ENCODE measurements at places on chromosomes 4 and X.

GRCh38 chr4:74479009-74479408 lies 34.1 kb downstream of the AREG start:
- DNase-seq, result no peak

GRCh38 chr4:16225167-16225862 lies 956 bp downstream of the TAPT1 start:
- no peak for DNase-seq

- no peak for DNase-seq
Observed at GRCh38 chrX:137031039-137031438, 2.8 kb downstream of the GPR101 start.

- no peak for DNase-seq
Observed at GRCh38 chr4:150252306-150252705, 174.1 kb downstream of the DCLK2 start.

- DNase-seq, result no peak
Observed at GRCh38 chrX:103614999-103615398, 7.2 kb downstream of the TCEAL3 start.

DNA sequence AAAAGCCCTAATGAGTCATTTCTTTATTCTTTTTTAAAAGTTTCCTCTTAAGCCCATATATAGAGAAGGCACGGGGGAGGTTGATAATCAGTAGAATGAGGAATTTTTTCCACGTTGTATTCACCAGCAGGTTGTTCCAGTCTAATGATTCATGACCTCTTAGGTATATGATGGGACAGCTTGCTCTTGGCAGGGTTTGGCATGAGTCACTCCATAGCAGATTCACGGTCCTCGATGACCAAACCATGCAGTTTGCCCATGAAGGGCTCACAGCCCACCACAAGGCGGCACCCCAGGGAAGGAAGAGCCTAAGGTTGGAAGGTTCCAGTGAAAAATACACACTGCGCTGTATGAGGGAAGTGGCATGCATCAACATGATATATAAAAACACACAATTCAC lies 623.8 kb upstream of the DIPK2B start:
- DNase-seq, result peak; percentile 55

DNA sequence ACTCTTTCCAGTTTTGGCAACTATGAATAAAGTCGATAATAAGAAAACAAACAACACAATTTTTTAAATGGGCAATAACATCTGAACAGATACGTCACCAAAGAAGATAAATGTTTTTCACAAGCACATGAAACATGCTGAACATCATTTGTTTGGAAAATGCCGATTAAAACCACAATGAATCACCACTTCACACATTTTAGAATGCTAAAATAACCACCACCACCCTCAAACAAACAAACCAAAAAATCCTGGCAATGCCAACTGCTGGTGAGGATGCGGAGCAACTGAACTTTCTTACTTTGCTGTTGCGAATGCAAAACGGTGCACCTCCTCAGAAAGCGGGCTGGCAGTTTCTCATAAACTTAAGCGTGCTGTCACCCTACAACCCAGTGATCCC lies 115.9 kb downstream of the NSUN7 start:
- DNase-seq, result no peak

- DNase-seq, result no peak
Observed at GRCh38 chrX:124234348-124234747, 98.1 kb upstream of the TEX13D start.

GRCh38 chr4:85968945-85969819 lies 390.7 kb downstream of the MAPK10 start:
- no peak for DNase-seq

DNA sequence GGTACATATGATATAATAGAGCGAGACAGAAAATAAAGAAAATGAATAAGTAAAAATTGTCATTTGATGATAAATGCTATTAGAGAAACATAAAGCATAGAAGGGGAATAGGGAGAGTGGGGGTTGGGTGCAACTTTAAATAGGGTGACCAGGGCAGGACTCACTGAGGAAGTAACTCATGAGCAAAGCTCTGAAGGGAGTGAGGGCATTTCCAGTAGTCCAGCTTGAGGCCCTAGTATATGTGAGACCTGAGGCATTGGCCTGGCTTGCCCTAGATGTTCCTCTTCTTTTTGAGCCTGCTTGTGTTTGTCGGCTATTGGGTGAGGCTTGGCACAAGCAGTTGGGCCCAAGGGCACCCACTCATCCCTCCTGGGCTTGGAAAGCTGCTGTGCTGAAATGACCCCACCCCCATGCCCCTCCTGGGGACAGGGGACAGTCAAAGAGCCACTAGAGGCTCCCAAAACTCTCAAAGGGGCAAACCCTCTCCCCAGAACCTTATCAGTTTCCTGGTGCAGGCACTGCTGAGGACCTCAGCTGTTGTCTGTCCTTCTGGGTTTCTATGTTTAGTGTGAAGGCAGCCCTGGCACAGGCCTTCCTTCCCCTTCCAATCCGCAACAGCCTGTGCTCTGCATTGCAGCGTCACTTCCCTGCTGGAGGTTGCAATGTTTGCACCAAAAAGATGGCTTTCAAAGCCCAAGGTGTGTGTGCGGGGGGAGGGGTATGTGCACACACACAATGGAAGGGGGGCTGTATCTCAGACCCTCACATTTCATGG lies 40.1 kb downstream of the APLN start:
- DNase-seq, result no peak

- no peak for DNase-seq
Observed at GRCh38 chr4:124053872-124054538, 657.4 kb downstream of the SPRY1 start.

- no peak for DNase-seq
Observed at GRCh38 chrX:13271511-13271910, 48.3 kb downstream of the ATXN3L start.

DNA sequence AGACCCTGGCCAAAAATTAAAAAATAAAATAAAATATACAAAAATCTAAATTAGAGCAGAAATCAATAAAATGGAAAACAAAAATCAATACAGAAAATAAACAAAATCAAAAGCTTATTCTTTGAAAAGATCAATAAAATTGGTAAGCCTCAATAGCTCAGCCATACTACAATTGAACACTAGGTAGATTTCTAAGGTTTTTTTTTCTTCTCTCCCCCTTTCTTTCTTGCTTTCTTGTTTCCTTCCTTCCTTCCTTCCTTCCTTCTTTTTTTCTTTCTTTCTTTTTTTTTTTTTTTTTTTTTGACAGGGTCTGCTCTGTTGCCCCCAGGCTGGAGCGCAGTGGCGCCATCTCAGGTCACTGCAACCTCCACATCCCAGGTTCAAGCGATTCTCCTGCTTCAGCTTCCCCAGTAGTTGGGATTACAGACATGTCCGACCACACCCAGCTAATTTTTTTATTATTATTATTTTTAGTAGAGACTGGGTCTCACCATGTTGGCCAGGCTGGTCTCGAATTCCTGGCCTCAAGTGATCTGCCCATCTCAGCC lies 23.4 kb upstream of the PPP3CA start:
- no peak for DNase-seq

- no peak for DNase-seq
Observed at GRCh38 chr4:34939073-34939472, 1305.2 kb downstream of the ARAP2 start.

- DNase-seq, result no peak
Observed at GRCh38 chr4:31089815-31090214, 369.6 kb downstream of the PCDH7 start.

DNA sequence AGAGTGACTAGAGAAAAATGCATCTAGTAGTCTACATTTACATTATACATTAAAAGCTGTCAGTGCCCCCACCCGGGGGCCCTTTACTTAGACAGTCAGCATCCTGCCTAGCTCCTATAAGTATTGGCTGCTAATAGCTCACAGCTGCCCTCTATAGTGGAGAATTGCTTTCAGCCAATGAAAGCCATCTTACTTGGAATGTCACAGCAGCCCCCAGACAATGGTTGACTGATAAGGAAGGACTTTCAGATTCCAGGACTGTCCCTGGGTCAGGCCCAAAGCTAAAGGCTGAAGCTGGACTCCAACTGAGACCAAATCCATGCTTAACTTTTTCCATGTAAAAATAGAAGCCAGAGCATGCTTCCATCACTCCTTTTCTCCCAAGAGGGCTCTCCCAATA lies 196.9 kb downstream of the ANKRD50 start:
- DNase-seq, result no peak

- DNase-seq, result no peak
Observed at GRCh38 chrX:89034679-89035078, 287.7 kb downstream of the CPXCR1 start.

GRCh38 chr4:122329876-122330565 lies 48.8 kb upstream of the ADAD1 start:
- DNase-seq, result no peak

DNA sequence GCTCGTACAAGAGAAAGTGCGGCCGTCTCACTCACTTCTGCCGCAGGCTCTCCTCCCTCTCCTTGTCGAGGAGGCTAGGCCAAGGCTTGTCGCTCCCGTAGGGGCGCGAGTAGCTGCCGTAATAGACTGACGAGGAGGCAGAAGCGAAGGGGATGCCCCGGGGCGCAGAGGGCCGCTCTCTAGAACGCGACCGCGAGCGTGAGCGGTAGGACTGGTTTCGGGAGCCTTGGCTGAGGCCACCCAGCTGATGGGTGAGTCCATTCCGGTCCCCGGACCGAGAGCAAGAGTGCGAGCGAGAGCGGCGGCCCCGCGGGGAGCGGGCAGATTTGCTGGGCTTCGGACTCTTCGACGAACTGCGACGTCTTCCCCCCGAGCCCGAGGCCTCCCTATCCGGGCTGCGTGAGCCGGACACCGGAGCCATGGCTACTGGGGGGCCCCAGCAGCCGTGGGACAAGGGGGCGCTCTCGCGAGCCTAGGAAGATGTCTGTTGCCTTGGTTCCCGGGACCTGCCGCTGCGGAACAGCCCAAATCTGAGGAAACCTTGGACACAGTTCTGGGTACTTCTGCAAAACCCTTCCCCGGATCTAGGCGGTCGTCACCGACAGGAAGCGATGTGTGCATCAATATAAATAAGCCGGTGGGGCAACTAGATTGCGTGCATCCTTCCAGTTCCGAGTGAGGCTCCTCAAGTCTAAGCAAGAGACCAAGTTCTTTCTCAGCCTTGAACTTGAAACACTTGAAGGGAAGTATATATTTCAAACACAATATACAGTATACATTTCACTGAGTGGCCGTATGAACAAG lies at the start of gene NKAP:
NKAP (minus strand) TSS at position 567 of the 804 bp plus-strand sequence; CDS start at position 421, 146 bp downstream.
- peak; percentile 64 for DNase-seq

DNA sequence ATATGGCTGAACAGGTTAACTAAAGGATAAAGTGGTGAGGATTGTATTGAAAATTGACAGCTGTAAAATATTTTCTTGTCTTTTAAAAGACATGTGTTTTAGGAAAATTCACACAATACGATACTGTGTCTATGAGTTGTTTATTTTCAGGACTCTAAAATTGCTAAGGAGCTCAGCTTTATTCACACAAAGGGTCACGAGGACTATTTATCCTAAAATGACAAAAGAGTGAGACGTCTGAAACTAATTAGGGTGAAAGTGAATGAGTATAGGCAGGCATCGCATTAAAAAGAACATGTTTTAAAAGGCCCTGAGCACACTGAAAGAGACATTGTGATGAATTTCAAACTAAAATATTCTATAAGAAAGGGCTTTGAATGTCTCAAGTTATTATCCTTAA lies 304.7 kb downstream of the SH2D1A start:
- DNase-seq, result no peak

GRCh38 chr4:138659812-138660316 lies 355.7 kb upstream of the NOCT start:
- no peak for DNase-seq

DNA sequence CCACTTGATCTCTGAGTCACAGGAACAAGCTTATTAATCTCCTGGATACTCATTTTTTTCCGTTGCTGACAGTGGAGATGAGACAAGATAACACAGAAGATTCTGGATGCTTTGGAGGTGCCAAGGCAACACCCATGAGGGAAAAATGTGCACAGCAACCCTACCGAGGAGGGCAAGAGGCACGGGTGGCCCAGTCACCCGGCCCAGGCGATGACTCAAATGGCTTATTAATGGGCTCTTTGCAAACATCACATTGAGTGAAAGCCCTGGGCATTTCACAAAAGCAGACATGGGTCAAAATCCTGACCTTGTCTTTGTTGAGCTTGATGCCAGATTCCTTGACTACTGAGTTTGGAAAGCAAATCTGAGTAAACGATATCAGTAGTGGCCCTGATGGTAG lies 315.1 kb downstream of the STK32B start:
- DNase-seq, result no peak

GRCh38 chr4:65600656-65601055 lies 69.6 kb downstream of the EPHA5 start:
- no peak for DNase-seq

- no peak for DNase-seq
Observed at GRCh38 chrX:65837875-65838549, 170.6 kb downstream of the MSN start.

- no peak for DNase-seq
Observed at GRCh38 chrX:106734827-106735226, 8.3 kb downstream of the RNF128 start.

- no peak for DNase-seq
Observed at GRCh38 chrX:3029129-3029528, 12.1 kb upstream of the ARSF start.

DNA sequence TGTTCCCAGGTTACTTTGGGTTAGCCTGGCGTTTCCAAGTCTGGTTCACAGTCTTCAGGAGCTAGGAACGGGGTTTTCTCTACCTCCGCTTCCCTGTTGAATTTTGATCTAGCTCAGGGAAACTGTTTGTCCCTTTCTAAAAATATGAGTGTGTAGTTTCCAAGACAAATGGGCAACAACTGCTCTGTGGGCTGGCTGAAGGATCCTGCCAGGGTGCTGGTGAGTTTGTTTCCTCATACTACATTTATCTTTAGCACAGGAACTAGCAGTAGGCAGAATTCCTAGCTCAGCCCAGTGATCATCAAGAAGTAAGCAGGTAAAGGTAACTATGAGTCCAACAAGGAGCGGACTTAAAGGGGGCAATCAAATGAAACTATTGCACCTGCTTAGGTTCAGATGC lies 13.3 kb upstream of the FAM47E start:
- DNase-seq, result no peak

- no peak for DNase-seq
Observed at GRCh38 chrX:30777575-30777974, 111.5 kb downstream of the TAB3 start.

- DNase-seq, result no peak
Observed at GRCh38 chr4:175833574-175834311, 21.7 kb upstream of the GPM6A start.

DNA sequence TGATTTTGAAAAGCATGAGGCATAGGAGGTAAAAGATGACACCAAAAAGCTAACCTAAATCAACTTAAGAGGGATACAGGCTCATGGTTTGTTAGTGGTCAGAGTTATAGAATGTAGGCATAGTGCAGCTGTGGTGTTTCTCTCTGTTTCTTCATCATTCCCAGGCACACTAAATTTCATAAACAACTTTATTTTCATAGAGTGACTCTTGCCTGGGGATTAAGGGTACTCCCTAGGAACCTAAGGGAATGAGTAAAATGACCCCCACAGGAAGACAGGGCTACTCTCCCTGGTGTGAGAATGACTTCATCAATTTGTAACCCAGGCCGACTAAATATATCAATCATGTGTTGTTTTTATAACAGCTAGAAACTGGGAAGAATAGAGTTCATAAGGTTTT lies 11.1 kb downstream of the FABP2 start:
- DNase-seq, result no peak

GRCh38 chr4:72031868-72032608 lies at the start of gene NPFFR2:
Gene NPFFR2 (plus strand): TSS chr4:72032000. CDS start chr4:72128592, 96,592 bp downstream.
- no peak for DNase-seq

GRCh38 chr4:2923141-2923551 lies 40.1 kb downstream of the NOP14 start:
- no peak for DNase-seq
